HAP-1 (cell line): ENCODE measurements at places on chromosomes 2 and 18.

DNA sequence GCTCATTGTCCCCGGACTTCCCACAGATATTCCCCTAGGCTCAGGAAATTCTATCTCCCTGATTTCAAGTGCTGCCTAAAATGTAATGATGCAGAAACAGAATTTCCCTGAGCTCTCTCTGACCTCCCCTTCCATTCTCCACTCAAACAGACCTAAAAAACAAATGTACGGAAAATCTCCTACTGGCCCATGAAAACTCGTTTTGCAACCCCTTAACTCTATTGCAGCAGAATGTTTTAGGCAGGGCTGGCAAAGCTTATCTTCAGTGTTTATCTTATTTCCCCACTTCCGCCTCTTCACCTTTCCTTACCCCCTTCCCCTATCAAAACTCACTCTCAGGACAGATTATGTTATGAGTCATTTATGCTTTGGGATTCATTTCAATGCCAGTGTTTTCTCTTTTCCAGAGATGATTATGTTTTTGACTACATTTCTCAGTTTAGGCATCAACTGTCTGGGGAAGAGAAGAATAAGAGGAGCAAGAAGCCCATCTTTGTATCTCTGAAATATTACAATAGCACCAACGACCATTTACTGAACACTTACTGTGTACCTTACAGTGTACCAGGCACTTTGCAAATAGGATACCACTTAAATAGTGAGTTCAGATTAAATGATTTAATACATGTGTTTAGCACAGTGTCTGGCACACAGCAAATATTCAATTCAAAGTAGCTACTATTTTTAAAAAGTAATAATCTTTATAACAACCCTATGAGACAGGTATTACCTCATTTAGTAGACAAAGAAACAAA lies 53.9 kb upstream of the STPG4 start:
- DNase-seq: no peak

DNA sequence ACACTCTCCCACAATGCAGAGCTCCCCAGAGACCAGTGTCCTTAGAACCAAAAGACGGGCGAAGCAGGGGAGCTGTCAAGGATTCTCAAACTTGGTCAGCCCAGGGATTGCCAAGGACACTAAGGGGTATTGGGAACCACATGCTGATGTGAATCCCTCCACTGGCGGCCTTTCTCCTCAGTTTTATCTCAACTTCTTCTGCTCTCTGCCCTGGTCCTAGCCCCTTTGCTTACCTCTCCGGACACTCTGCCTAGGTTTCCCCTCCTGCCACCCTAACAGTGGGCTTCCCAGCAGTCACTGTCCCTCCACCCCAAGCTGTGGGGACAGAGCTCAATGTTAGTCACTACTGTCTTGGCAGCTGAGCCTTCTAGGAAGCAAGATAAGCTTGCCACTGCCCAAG lies 61.1 kb downstream of the POLR1A start:
- peak; percentile 4 for DNase-seq

DNA sequence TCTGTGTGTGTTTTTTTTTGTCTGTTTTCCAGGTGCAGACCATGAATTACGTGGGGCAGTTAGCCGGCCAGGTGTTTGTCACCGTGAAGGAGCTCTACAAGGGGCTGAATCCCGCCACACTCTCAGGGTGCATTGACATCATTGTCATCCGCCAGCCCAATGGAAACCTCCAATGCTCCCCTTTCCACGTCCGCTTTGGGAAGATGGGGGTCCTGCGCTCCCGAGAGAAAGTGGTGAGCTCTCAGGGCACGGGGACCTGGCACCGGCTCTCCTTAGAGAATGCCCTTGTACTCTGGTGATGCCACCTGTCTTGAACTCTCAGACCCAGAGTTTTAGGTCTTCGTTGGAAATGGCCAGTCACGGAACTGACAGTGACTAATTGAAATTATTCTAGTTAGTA lies 19.1 kb downstream of the LPIN1 start:
- DNase-seq: no peak

- no peak for DNase-seq
These were observed 56.4 kb downstream of the ZFP36L2 start for GRCh38 chr2:43169987-43170386.

DNA sequence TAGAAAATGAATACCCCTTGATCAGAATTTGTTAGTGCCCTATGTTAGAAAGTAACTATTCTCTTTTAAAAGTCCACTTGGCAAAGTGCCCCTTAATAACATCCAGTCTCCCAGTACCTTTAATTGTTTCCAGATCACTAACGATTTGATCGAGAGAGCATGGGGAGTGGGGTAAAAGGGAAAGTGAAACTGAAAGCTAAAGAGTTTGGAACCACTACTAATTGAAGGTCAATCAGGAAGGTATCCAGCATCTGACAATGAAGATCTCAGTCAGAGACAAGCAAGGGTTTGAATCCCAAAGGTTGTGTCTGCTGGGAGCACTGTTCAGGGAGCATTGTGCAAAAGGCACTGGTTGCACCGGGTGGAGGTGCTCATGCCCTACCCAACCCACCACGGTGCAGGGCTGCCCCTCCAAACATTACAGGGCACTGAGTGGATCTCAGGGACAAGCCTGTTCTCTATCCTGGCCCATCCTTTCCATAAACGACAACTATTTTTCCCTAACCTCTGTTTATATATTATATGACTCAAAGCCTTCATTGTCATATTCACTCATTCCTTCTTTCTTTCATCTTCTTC lies 14.6 kb upstream of the RIT2 start:
- no peak for DNase-seq

DNA sequence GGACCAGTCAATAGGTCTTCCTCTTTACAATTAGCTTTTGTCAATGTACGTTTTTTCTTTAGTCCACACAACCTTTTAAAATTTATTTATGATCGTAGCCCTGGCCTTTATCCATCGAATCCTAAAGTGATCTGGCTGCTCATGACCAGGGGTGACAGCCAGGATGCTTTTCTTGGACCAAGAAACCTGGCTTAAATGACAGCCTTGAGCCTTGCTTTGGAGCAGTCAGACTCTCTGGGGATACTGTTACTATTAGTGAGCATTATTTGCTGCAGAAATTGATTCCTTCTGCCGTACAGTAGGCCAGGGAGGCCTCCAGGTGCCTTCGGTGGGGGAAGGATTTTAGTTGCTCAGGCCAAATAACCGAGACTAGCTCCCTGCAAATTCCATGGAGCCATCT lies 70.2 kb downstream of the AGAP1 start:
- no peak for DNase-seq

- DNase-seq: no peak
These were observed 88.3 kb downstream of the COL5A2 start for GRCh38 chr2:189091253-189091652.

DNA sequence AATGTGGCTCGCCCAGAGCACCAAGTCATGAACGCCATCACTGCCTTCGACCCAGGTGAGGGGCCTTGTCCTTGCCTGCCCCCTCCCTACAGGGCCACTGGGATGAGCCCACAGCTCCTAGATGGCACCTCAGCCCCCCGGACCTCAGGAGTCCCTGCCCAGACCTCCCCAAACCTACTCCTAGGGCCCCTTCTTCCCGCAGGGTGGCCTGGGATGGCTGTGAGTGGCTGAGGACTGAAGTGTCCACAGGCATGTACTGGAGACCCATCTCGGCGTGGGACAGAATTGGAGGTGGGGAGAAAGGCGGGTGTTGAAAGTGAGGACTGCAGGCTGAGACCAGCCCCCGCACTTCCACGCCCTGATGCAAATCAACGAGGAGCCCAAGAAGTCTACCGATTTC lies 2.8 kb upstream of the TUBB6 start:
- no peak for DNase-seq
